Immature natural killer cell (primary cell): ENCODE measurements at places on chromosomes 7 and 10.

DNA sequence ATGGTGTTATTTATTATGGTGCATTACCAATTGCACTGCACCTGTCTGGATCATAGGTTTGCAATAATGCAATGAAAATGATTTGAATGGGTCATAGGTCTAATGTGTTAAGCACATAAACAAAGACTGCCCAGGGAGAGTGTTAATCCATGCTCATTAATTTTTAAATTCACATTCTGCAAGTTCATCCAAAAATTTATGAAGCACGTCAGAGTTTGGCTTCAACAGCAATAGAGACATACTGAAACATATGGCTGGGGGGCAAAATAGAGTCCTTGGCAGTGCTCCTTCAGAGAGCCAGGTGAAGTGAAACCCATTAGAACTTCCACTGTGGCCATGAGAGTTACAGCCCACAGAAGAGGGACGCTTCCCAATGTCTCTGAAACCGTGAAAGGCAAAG is 441.1 kb downstream of the POM121L12 start:
- H3K27ac ChIP-seq = no peak overlapping the region
- no peak for DNase-seq
- no peaks in the 10 kb centered on the region for H3K27me3 ChIP-seq

DNA sequence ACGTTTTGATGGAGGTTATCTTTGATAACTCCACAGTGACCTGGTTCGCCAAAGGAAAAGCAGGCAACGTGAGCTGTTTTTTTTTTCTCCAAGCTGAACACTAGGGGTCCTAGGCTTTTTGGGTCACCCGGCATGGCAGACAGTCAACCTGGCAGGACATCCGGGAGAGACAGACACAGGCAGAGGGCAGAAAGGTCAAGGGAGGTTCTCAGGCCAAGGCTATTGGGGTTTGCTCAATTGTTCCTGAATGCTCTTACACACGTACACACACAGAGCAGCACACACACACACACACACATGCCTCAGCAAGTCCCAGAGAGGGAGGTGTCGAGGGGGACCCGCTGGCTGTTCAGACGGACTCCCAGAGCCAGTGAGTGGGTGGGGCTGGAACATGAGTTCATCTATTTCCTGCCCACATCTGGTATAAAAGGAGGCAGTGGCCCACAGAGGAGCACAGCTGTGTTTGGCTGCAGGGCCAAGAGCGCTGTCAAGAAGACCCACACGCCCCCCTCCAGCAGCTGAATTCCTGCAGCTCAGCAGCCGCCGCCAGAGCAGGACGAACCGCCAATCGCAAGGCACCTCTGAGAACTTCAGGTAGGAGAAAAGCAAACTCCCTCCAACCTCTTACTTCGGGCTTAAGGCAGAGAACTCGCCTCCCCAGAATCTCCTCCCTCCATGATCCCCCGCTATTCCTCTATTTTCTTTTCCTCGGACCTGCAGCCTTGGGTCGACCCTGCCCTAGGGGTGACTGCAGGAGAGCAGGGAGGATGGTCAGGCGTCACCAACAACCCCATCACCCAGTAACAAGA is at the start of gene SERPINE1:
SERPINE1 (plus strand) TSS at position 454 of the 809 bp plus-strand sequence. CDS start 1,290 bp downstream, outside the sequence.
- peak within 1 kb of the TSS; percentile 87 for H3K4me3 ChIP-seq
- peaks cover 33% of the 10 kb centered on the region for H3K27me3 ChIP-seq
- H3K36me3 ChIP-seq = peaks cover 3% of the 10 kb centered on the region
- H3K27ac ChIP-seq = peak within 1 kb of the TSS; percentile 53
- DNase-seq = peak; percentile 61
- peaks cover 37% of the 10 kb centered on the region for H3K4me1 ChIP-seq

DNA sequence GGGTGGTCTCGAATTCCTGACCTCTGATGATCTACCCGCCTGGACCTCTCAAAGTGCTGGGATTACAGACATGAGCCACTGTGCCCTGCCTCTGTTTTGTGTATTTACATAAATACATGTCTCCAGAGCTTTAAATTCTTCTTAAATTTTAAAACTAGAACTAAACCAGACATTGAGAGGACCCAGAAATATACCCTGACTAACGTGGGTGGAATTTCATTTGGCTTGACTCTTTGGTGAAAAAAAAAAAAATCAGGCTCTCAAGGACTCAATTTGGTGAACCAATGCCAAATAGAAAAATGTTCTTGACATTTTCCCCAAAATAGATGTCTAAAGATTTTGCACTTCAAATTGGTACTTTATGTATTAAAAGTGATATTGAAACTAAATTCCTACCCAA is 16.6 kb upstream of the FAS start:
- no peak for DNase-seq
- H3K4me3 ChIP-seq = no peak overlapping the region
- peaks cover 15% of the 10 kb centered on the region for H3K4me1 ChIP-seq
- H3K27ac ChIP-seq = no peak overlapping the region

DNA sequence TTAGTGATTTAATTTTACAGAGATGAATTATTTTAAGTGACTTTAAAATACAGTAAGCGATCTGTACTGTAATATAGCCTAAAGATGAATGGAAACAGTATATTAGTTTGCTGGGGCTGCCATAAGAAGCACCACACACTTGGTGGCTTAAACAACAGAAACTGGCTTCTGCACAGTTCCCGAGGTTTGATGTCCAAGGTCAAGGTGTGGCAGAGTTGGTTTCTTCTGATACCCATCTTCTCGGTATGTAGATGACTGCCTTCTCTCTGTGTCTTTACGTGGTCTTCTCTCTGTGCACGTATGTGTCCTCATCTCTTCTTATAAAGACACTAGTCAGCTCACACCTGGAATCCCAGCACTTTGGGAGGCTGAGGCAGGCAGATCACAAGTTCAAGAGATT is 64.0 kb upstream of the KMT2E start:
- peaks cover 5% of the 10 kb centered on the region for H3K36me3 ChIP-seq
- H3K4me1 ChIP-seq = peaks cover 26% of the 10 kb centered on the region
- H3K4me3 ChIP-seq = no peak overlapping the region
- no peak for DNase-seq
- H3K27me3 ChIP-seq = peaks cover 4% of the 10 kb centered on the region
- H3K27ac ChIP-seq = peak overlapping the region; percentile 59

GRCh38 chr7:2143450-2143849 is 89.3 kb downstream of the MAD1L1 start:
- no peaks in the 10 kb centered on the region for H3K36me3 ChIP-seq
- peaks cover 3% of the 10 kb centered on the region for H3K4me1 ChIP-seq
- H3K4me3 ChIP-seq = no peak overlapping the region
- no peak overlapping the region for H3K27ac ChIP-seq
- H3K27me3 ChIP-seq = no peaks in the 10 kb centered on the region
- DNase-seq = no peak

GRCh38 chr7:102883098-102883860 is 29.5 kb upstream of the LRRC17 start:
- no peak overlapping the region for H3K27ac ChIP-seq
- DNase-seq = no peak
- no peaks in the 10 kb centered on the region for H3K4me1 ChIP-seq
- no peaks in the 10 kb centered on the region for H3K27me3 ChIP-seq

DNA sequence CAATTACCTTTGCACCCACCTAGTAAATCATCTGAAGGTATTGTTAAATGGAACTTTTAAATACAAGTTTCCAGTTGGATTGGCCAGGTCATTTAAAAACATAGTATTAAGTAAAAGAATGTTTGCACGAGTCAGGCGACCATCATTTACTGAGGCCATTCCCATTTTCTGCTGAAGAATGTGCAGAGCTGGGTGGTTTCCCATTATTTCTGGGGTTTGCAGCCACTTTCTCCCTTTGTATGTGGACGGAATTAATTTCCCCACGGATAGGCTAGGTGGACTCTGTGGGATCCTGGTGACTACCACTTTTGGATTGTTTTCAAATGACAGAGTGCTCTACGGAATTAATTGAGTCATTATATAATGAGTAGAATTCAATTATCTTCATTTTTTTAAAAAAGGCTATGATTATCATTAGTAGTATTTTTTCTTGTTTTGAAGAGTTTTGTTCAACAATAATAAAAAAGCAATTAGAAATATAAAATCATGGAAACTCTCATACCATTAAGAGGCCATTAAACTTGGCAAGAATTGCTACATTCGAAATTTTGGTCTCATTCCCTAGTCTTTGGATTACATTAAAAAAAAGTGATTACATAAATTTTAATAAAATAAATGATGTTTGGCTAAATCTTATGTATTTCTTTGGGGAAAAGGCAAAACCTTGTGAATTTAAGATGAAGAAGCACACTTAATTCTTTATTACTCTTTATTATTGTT is 120.4 kb upstream of the FZD8 start:
- no peak for DNase-seq
- H3K4me3 ChIP-seq = no peak overlapping the region
- H3K36me3 ChIP-seq = no peaks in the 10 kb centered on the region
- peaks cover 2% of the 10 kb centered on the region for H3K27me3 ChIP-seq

GRCh38 chr10:92742331-92743228 is 52.8 kb downstream of the HHEX start:
- no peak for DNase-seq
- H3K4me1 ChIP-seq = peaks cover 41% of the 10 kb centered on the region
- H3K27me3 ChIP-seq = peaks cover 3% of the 10 kb centered on the region
- no peaks in the 10 kb centered on the region for H3K36me3 ChIP-seq

- H3K27me3 ChIP-seq = no peaks in the 10 kb centered on the region
- no peaks in the 10 kb centered on the region for H3K36me3 ChIP-seq
- H3K27ac ChIP-seq = no peak overlapping the region
- no peaks in the 10 kb centered on the region for H3K4me1 ChIP-seq
- H3K4me3 ChIP-seq = no peak overlapping the region
- no peak for DNase-seq
These were observed 8.8 kb downstream of the PHYH start for GRCh38 chr10:13291061-13291460.

DNA sequence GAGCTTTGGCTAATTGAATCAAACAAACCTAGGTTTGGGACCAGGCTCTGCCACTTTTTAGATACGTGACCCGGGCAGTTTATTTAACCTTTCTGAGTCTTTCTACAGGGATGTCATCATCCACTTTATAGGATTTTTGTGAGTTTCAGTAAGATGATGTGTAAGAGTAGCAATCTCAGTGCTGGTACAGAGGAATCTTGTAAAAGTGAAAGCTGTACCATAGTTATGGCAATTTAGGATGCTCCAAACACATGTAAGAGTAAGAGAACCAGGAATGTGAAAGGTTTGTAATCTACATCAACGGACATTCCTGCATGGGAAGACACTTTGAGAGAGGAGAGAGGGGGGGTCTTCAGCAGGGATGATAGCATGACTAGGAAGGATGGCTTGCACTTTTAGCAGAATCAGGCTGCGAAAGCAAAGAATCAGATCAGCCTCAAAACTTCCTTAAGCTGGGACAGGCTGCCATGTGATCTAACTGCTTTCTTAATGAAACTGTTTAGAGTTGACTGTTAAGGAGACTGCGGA is 968 bp downstream of the NOLC1 start:
- peak overlapping the region; percentile 91 for H3K4me3 ChIP-seq
- peaks cover 31% of the 10 kb centered on the region for H3K4me1 ChIP-seq
- H3K36me3 ChIP-seq = peaks cover 14% of the 10 kb centered on the region

- H3K27me3 ChIP-seq = peaks cover 1% of the 10 kb centered on the region
- H3K36me3 ChIP-seq = no peaks in the 10 kb centered on the region
- no peak for DNase-seq
- no peak overlapping the region for H3K27ac ChIP-seq
These were observed 59.2 kb downstream of the PWWP2B start for GRCh38 chr10:132455986-132456847.

- H3K27ac ChIP-seq = no peak overlapping the region
- H3K4me3 ChIP-seq = no peak overlapping the region
- no peaks in the 10 kb centered on the region for H3K36me3 ChIP-seq
- H3K4me1 ChIP-seq = no peaks in the 10 kb centered on the region
These were observed 247.0 kb downstream of the STK31 start for GRCh38 chr7:23956772-23957576.

DNA sequence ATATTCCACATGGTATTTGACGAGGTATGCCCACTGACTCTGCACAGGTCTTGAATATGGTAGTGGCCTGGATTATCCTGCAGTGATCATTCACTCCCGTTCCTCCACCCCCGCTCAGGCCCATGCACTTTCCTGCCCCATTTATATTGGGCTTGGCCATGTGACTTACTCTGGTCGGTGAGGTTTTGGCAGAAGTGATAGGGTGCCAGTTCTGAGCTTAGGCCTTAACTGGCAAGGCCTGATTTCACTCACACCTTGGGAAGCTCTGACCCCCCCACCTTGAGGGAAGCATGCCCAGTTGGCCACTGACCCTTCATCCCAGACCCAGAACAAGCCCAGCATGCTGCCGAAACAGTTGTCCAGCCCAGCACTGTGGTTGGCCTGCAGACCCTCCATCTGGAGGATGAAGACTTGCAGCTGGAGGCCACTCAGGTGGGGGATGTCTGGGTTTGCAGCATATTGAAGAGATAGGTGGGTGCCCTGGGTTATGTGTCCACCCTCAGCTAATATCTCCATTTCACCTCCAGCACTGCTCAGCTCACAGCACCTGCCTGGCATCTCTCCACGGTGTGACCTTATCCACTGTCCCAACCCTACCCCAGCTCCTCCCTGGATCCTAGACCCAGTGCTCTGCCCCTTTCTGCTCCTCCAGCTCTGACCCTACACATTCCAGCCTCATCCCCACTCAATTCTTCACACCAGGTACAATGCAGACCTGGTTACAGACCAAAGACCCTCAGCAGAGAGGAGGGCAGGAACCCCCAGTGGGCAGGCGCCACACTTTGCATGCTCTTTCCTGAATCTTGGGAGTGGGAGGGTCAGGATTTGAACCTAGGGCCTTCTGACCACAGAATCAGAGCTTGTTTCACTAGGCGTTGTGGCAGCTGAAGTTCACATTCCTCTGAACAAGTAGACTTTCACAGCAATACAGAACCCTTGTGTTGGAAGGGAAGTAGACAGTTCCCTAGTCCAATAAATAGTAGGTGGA is 138.1 kb upstream of the CHST15 start:
- H3K27me3 ChIP-seq = peaks cover 58% of the 10 kb centered on the region
- peak overlapping the region; percentile 61 for H3K4me3 ChIP-seq
- H3K27ac ChIP-seq = peak overlapping the region; percentile 94
- peaks cover 12% of the 10 kb centered on the region for H3K4me1 ChIP-seq

DNA sequence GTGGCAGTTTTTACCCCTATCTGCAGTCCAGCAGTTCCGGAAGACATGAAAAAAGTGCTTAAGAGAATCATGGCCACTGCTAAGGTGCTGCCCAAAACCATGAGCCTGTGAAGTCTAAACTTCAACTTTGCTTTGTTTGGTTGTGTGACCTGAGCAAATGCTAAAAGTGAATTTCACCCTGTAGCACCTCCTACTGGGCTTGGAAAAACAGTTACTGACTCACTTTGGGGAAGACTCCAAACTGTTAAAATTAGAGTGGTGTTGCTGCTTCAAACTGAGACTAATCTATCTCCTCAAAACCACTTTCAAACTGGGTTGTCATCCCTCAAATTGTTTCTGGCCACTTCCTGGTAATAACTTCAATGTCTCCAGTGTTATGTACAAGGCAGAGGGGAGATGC is 21.3 kb downstream of the MKX start:
- H3K4me1 ChIP-seq = no peaks in the 10 kb centered on the region
- H3K27me3 ChIP-seq = peaks cover 8% of the 10 kb centered on the region
- DNase-seq = no peak
- no peaks in the 10 kb centered on the region for H3K36me3 ChIP-seq

- no peaks in the 10 kb centered on the region for H3K36me3 ChIP-seq
- H3K4me1 ChIP-seq = peaks cover 5% of the 10 kb centered on the region
- H3K27ac ChIP-seq = no peak overlapping the region
- peaks cover 19% of the 10 kb centered on the region for H3K27me3 ChIP-seq
These were observed 67.0 kb upstream of the C7orf33 start for GRCh38 chr7:148523550-148523949.
